ENCODE measurements at places on chromosomes 1 and 21. TPM values are rescaled to one million over a fixed set of nuclear protein-coding genes. Genes with fewer than 3 reads are reported as not detected.
A peak's percentile ranks its signal among the peaks of the same experiment; 100 is the strongest.

GRCh38 chr1:10553118-10553517 is 78.4 kb downstream of the PEX14 start:
- peaks cover 20% of the 10 kb centered on the region for H3K4me1 ChIP-seq
- no peak overlapping the region for H3K4me3 ChIP-seq
- peak overlapping the region; percentile 88 for H3K27ac ChIP-seq

GRCh38 chr21:33552093-33552998 is 9.5 kb downstream of the SON start:
- no peak for DNase-seq
- H3K4me1 ChIP-seq = peaks cover 63% of the 10 kb centered on the region
- H3K36me3 ChIP-seq = peaks cover 88% of the 10 kb centered on the region

GRCh38 chr1:203682473-203683383 is 56.1 kb downstream of the ATP2B4 start:
- peak overlapping the region; percentile 10 for H3K4me3 ChIP-seq
- H3K27ac ChIP-seq = peak overlapping the region; percentile 94
- no peaks in the 10 kb centered on the region for H3K27me3 ChIP-seq

DNA sequence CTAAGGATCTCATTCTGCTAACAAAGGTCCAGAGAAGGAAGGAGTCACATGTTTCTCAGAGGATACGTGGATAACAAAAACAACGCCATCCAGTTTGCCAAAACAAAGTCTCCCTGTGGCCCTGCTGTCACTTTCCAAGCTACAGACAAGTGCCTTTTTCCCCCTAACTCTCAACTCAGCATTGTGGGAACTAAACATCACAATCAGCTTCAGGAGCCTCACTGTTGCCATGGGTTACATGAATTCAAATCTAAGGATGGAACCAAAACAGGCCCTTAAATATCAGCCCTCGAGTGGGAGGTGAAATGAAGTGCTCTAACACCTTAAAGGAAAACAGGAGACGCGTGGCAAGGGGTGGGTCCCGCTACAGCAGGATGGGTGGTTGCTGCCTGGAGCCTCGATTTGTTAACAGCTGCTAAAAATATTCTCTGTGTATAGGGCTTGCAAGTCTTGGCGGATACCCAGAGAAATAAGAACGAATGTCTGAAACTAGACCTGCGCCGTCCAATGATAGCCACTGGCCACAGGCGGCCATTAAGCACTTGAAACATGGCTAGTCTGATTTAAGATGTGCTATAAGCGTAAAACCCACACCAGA is 66.4 kb upstream of the SOD1 start:
- no peak overlapping the region for H3K4me3 ChIP-seq
- H3K4me1 ChIP-seq = no peaks in the 10 kb centered on the region
- H3K36me3 ChIP-seq = no peaks in the 10 kb centered on the region
- no peak overlapping the region for H3K27ac ChIP-seq
- no peaks in the 10 kb centered on the region for H3K27me3 ChIP-seq
- DNase-seq = no peak

- H3K27ac ChIP-seq = no peak overlapping the region
- DNase-seq = no peak
- no peaks in the 10 kb centered on the region for H3K4me1 ChIP-seq
- no peak overlapping the region for H3K4me3 ChIP-seq
Observed at GRCh38 chr1:196494766-196495165, 113.5 kb downstream of the KCNT2 start.

DNA sequence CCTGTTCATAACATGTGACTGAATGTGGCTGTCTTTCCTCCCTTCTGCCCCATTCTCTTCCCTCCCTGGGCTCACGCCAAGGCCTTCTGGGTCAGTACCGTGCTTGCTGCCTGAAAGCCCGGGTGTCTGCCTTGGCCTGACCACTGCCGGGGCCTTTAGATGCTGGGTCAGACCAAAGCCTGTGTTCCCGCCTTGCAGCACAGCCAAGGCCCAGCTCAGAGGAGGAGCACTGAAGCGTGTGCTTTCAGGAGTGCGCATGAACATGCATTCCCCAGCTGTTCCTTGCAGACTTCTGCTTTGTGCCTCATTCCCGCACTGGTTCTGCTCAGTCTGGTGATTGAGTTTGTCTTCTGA is 27.0 kb upstream of the SARS1 start:
- H3K36me3 ChIP-seq = peaks cover 6% of the 10 kb centered on the region
- no peaks in the 10 kb centered on the region for H3K27me3 ChIP-seq
- H3K4me1 ChIP-seq = no peaks in the 10 kb centered on the region
- H3K4me3 ChIP-seq = no peak overlapping the region
- no peak overlapping the region for H3K27ac ChIP-seq

DNA sequence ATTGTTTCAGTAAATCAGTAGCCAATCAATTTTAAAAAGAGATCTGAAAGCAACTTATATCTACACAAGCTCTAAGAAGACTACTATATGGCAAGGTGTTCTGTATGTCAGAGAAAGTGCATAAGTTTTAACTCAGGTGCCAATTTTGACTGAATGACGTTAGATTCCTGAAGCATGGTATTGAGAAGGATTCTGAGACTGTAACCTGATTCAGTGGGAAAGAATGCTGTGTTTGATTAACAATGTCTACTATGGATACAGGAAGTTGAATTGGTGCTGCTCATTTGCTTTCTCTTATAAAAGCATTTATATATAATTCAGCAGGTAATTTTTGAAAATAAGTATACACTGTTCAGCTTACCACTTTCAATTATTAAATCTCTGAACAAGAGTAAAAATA is 156.3 kb downstream of the PAPPA2 start:
- no peaks in the 10 kb centered on the region for H3K36me3 ChIP-seq
- no peak overlapping the region for H3K4me3 ChIP-seq
- no peak overlapping the region for H3K27ac ChIP-seq
- no peaks in the 10 kb centered on the region for H3K4me1 ChIP-seq
- no peak for DNase-seq
- H3K27me3 ChIP-seq = peaks cover 1% of the 10 kb centered on the region

- H3K4me1 ChIP-seq = no peaks in the 10 kb centered on the region
- H3K27ac ChIP-seq = no peak overlapping the region
- peaks cover 5% of the 10 kb centered on the region for H3K36me3 ChIP-seq
Observed at GRCh38 chr1:187942986-187943385, 1114.2 kb downstream of the PLA2G4A start.

DNA sequence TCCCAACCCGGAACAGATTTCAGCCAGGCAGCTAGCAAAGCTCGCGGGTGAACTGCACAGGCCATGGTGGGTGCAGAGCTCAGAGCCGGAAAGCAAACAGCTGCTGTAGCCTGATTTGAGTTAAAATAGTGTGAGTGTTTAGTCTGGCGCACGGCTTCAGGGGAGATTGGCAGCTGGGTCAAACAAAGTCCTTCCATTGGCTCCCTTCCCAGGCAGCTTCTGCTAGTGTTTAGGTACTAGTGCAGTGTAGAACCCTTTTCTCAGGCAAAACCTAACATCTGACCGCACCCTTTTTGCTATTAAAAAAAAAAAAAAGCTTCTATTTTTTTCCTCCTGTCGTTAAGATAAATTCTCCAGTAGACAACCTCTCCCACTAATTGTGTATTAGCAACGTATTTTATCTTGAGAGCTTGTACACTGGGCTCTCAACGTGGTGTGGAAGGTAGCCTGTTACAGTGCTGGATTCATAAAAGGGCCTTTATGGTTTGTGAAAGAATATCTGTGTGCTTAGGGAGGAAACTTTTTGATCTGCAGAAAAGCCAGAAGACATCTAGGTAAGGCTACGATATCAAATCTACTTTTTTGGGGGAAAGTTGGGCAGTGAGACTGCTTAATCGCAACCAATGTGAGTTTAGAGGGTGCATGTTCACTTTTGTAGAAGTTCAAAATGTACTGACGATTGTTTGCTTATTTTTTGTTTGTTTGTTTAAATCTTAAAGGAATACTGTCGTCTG is 689.6 kb downstream of the USP25 start:
- no peak overlapping the region for H3K4me3 ChIP-seq
- H3K4me1 ChIP-seq = no peaks in the 10 kb centered on the region
- H3K27ac ChIP-seq = no peak overlapping the region

DNA sequence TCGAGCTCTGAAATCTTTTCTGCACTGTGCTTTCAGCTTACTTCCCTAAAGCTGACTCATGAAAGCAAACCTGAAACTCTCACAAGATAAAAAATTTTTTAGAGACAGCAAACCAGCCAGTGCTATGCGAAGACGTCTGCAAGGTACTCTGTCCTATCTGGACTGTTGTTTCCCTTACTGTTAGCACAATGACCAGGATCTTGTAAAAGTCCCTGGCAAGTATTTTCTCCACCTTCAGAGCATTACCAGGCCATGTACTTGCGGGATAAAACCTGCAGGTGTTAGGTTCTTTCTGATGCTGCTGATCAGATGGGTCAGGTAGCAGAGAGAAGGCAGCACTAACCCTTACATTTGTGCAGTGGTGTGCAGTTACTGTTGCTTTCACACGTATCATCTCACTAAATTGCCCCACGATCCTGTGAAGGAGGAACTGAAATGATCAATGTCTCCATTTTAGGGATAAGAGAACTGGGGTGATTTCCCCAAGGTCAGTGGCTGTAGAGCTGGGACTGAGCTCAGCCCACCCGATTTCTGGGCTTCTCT is 56.6 kb downstream of the PLXNA2 start:
- H3K27ac ChIP-seq = no peak overlapping the region
- no peak for DNase-seq
- H3K4me3 ChIP-seq = no peak overlapping the region
- H3K4me1 ChIP-seq = peaks cover 15% of the 10 kb centered on the region
- no peaks in the 10 kb centered on the region for H3K36me3 ChIP-seq

- H3K4me1 ChIP-seq = no peaks in the 10 kb centered on the region
- peaks cover 37% of the 10 kb centered on the region for H3K36me3 ChIP-seq
- no peak overlapping the region for H3K4me3 ChIP-seq
- DNase-seq = no peak
Observed at GRCh38 chr1:12565094-12565965, 52.7 kb downstream of the DHRS3 start.

Gene UBL4B
- not detected for polyA plus RNA-seq

Gene S100A8
- 11.6 TPM for polyA plus RNA-seq

Gene CYP4A22
- polyA plus RNA-seq = not detected
